NCI-H1694 treated with DMSO at 0.1 percent for 48 hours (cell line): ENCODE measurements at places on chromosomes 6 and 20.
A peak's percentile ranks its signal among the peaks of the same experiment; 100 is the strongest.

- DNase-seq: no peak
Observed at GRCh38 chr20:13858871-13859270, 74.0 kb downstream of the NDUFAF5 start.

- peak; percentile 84 for DNase-seq
Observed at GRCh38 chr6:29653452-29654038, 3.3 kb upstream of the MOG start.

- no peak for DNase-seq
Observed at GRCh38 chr6:30463651-30464618, 25.4 kb upstream of the HLA-E start.

DNA sequence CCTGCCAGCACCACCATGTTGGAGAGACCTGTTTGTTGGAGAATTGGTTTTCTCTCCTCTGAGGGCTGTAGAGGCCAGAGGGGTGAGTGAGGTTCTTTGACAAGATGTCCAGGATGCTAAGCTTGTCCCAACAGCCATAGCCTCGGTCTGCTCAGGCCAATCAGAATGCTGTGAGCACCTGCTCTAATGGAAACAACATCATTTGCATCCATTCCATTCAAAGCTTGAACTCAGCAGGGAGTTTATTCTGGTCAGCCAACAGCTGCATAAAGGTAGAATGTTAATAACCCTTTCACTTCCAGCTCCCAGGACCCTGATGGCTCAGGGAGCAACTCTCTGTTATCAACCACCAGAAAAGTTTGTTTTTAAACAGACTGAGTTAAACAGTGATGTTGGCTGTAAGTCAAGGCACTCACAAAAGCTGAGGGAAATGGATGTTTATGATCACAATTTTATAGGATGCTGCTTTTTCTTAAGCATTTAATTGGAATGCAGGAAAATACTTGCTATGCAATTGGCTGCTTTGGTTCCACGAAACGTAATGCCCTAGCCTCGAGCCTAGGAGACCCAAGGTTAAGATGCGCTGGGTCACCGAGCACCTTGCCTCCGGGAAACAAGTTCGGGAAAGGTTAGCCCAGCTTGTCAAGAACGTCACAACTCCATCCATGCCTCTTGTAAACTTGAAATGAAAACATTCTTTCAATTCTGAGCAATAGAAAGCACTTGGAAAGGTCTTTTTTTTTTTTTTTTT is 155.2 kb downstream of the NFATC2 start:
- no peak for DNase-seq

- no peak for DNase-seq
Observed at GRCh38 chr6:29870104-29870503, 42.5 kb downstream of the HLA-G start.
